ENCODE measurements at places on chromosomes 4 and X.
A peak's percentile ranks its signal among the peaks of the same experiment; 100 is the strongest.

DNA sequence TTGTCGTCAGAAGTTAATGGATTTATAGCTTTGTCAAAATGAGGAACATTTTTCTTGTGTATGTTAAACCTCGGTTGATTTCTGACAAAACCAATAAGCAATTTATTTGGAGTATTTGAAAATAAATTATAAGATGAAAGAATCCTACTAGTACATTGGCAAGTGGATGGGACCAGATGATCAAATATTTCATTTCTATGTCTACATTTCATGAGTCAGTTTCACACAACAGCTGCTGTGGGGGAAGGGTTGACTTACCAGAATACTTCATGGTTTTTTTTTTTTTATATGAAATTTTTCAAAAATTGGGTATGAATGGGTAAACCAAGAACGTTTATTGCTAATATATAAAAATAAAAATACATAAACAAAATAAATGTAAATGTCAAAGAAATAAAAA is 39.4 kb downstream of the RAPGEF2 start:
- no peak for DNase-seq

DNA sequence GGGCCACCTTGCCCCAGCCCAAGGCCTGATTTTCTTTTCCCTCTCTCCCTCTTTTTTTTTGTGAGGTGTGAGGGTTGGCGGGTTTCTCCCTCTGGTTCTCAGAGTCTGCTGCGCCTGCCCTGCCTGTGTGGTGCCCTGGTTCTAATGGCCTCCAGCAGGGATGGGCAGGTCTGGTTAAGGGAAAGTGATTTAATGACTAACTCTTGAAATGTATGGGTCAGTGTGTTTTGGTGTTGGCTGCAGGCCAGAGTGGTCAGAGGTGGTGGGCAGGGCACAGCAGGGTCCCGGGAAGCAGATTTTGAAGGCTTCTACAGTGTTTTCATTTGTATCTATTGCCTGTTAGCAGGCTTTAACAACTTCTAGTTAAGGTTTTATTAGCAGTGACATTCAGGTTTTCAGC is 39.0 kb downstream of the JADE1 start:
- DNase-seq: no peak

GRCh38 chr4:112031712-112032328 is 113.4 kb upstream of the FAM241A start:
- DNase-seq: peak; percentile 56

DNA sequence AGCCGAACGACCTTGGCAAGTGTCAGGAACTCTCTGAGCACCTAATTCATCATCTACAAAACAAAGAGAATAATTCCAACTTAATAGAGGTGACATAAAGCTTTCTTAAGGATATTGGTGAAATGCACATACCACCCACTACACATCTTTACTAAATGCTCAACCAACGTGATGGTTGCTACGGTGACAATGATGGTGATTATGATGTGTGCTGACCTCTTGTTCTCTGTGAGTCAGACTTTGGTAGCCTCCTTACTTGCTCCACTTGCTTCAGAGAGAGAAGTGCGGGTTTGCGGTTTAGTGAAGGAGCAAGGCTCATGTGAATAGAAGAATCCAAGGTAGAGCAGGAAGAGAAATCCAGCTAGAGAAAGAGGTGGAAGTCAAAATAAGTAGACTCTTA is 52.8 kb upstream of the CLNK start:
- peak; percentile 22 for DNase-seq

DNA sequence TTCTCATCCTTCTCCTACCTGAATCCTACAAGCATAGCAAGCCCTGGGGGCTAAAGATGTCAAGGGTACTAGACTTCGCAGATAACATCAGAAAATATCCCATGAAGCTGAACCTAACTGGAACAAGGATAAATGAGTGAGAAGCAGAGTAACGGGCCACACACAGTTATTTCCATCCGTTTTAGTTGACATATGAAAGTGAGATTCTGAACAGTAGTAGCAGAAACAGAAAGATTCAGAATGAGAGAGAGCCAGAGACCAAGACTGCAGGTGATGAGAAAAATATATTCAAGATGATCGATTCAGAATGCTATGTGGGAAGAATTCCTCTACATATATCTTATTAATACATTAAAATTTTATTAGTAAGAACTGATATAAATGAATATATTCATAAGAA is 165.1 kb downstream of the TSPAN5 start:
- no peak for DNase-seq

DNA sequence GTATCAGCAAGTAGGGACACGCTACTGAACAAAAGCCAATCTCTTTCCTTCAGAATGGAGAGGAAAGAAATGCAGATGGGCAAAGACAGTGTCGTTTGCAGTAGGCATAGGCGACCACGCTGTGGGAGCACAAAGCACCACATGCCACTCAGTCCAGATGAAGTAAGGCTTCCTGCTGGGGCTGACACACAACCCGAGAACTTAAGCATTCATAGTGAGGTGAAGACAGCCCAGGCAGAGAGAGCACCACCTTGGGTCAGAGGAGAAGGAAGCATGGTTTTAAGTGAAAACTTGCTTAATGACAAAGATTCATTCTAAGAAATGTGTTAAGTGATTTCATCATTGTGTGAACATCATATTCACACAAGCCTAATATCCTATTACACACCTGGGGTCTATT is 238.8 kb downstream of the MGST2 start:
- DNase-seq: no peak

DNA sequence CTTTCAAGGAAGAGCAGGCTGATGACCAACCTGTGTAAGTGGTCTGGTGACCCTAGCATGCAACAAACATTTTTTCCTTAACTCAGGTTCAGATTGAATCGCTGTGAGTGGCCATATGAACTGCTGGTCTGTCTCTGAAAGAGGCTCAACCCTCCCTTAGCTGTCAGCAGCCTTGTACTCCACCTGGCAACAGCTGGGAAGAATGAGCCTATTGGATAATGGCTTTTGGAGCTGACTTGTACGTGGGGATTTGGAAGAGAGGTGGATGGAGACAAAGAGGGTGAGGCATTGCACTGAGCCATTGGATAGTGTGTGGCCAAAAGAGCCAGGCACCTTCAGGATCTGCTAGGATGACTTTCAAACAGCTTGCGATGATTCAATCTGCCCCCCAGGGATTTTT is 35.7 kb upstream of the BMP15 start:
- no peak for DNase-seq

GRCh38 chr4:169098532-169098931 is 88.5 kb upstream of the CBR4 start:
- DNase-seq: no peak

DNA sequence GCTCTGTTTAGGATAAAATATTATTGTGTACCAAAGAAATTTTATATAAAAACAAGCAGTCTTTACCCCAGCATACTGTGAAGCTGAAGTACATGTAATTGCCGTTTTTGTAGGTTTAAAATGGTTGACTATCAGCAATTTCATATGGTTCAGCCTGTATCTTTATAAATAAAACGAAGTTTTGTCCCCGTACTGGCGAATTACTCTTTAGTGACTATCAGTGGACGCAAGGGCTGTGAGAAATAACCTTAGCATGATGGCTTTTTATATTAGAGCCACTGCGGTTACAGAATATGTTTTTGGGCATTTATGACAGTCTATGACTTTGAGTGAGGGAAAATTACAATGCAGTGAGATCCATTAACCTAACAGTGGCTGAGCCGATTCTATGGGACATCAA is 1.2 kb downstream of the GPM6B start:
- no peak for DNase-seq

GRCh38 chr4:8831221-8832112 is 40.2 kb downstream of the HMX1 start:
- DNase-seq: no peak

DNA sequence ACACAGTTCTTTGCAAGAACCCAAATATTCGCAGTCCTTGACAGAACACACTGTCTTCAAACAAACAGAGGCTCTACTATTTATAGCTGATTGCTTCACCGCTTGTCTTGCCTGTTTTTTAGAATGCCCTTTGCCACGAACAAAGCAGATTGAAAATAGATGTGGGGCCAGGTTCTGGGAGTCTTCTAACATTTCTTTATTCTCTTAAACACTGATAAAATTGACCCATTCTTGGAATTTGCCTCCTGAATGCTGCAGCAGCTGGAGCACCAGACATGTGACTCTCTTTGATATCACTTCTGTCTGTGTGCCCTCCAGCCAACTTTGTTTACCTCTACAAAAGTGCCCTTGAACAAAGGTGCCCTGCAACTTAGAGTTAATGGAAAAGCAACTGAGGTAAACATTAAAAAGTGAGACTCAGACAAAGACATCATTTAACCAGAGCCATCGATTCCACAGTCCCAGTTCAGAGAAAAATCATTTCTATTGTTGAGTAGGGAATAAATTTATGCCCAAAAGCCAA is 64.2 kb upstream of the SPP1 start:
- no peak for DNase-seq

DNA sequence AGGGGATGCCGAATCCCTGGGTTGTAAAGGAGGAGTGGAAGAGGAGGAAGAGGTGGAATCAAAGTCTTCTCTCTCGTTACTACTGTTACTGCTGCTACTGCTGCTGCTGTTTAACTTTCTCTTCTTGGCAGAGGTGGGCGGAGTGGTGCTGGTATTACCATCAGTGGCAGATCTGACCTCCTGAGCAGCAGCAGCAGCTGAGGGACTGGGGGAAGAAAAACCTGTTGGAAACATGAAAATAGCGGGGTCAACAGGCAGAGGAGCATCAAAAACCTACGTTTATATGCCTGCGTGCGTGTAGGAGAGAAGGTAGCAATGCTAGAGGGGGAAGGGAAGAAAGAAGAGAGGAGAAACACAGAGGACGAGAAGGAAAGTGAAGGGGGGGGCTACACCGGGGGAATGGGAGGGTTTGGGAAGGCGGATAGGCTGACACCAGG is 339 bp downstream of the CUL4B start:
- no peak for DNase-seq

DNA sequence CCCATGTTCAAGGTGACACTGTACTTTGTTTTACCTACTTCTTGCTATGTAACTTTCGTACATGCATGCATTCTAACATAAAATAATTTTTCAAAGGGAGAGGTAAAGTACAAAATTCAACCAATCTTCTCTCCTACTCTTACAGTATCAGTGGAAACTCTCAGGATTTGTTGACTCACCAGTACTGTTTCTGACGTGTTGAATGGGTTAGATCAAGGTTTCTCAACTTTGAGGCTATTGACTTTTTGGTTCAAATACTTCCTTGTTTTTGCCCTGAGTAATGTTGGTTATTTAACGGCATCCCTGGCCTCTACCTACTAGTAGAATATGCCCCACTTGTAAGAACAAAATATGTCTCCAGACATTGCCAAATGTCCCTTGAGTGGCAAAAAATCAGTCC is 94.6 kb upstream of the SMAD1 start:
- DNase-seq: no peak

- DNase-seq: no peak
Measured at GRCh38 chr4:152156442-152156841, 379.4 kb downstream of the FBXW7 start.

DNA sequence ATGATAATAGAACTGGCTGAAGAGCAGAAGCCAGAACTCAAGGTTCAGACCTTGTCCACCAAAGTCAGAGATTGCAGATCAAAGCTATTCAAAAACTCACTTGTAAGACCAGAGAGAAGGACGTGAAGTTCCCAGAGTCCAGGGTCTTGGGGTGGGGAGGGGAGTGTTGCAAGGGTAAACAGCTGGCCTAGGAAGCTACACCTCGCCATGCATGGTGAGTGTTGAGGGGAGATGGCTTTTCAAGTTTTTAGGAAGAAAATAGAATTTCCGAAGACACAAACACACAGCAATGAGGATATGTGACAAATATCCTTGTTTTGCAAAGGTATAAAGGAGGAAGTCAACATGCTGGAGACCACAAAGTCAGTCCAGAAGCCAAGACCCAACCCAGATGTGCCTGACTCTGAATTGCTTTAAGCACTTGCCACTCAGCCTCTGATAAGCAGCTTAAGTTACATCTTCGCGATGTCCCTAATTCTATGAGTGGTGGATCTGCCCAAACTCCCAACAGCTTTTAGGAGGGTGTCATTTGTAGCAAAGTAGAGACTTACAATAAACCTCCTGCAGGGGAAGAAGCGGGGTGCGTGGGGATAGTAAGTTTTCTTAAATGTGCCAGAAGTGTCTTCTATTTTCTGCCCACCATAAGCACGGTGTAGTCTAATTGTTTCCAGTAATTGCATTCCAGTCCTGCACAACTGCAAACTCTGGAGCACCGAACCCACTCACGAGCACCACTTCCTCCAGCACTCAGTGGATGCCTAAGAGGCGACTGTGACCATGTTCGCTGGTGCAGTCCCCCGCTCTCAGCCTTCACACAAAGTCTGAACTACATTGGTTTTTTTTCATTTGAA is 26.5 kb downstream of the HAND2 start:
- no peak for DNase-seq

GRCh38 chrX:110795645-110796406 is at the start of gene CHRDL1:
CHRDL1 (minus strand) TSS chrX:110795817; CDS start chrX:110792181, 3,636 bp downstream.
- peak; percentile 33 for DNase-seq

DNA sequence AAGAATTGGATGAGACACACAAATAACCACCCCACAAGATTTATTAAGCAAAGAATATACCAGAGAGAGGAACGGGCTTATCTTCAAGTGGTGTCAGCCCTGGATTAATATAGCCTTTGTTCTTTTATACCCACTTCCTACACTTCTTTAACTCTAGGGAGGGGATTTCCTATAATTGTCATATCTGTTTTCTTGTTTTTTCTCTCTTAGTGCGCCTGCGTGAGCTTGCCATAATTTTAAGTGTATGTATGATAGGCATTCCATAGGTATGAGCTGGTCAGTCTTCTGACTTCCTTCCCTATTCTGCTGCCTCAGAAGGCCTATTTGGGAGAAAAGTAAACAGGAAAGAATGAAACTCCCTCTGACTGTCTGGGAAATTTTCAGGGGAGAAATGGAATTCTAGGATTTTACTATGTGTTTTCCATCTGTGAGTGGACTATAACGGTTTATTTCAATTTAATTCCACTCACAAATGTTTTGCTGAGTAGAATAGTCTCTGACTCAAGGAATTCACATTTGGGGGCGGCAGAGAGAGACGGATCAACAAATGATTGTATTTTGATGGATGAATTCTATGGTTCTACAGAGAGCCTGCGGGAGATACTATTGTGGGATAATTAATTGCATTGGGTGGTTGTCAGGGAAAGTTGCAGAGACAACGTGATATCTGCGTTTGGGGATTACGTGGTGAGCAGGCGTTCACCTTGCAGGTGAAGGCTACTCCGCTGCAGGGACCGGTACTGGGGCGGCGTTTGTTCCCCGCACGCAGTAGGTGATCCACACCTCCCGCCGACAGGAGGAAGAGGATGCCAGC is 626 bp upstream of the CEP135 start:
- DNase-seq: peak; percentile 32

DNA sequence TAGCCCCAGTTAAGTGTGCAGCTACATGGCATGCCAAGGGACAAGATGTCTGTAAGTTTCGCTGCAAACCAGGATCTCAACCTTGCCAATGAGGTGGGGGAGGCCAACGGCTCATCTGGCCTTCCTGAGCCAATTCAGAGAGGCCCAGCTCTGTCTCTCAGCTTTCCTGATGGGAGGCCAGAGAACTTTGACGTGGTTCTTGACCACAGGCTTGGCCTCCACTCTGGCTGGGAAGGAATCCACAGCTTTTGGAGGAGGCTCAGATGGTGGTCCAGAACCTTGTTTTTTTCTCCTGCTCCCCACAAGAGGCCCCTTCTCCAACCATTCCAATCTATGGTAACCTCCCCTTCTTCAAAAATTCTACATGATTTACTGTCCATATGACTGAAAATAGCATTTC is 9.8 kb downstream of the CAPN6 start:
- DNase-seq: no peak
